Stimulated activated CD8-positive, alpha-beta memory T cell treated with anti-CD3 and anti-CD28 coated beads, Interleukin-7, amount 100 ng/mL, for 1 hour (primary cell): ENCODE measurements at places on chromosomes 11 and 22.

GRCh38 chr11:72432347-72433287 is 1.7 kb downstream of the CLPB start:
- DNase-seq: no peak

DNA sequence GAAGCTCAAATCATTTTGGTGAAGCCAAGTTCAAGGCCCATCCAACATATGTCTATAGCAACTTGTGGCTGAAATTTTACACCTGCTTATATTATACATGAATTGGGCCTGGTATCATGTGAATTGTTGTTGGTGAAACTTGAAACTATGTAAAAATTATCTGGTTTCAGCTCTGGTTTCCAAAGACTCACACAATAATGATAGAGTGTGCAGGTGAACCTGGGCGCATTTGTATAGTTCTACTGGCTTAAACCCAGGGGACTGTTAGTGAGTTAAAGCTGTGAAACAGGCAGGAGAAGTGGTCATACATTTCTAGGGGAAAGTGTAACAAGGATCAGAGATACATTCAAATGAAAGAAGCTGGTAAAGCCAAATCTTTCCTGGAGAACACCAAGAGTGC is 627.3 kb downstream of the METTL15 start:
- no peak for DNase-seq

GRCh38 chr11:78841456-78842060 is 266.9 kb upstream of the NARS2 start:
- DNase-seq: no peak

- no peak for DNase-seq
These were observed 9.0 kb upstream of the FTH1 start for GRCh38 chr11:61976420-61976800.

- DNase-seq: no peak
These were observed 30.3 kb downstream of the GNB1L start for GRCh38 chr22:19824212-19824925.

GRCh38 chr11:7571640-7572000 is 57.8 kb downstream of the PPFIBP2 start:
- no peak for DNase-seq

DNA sequence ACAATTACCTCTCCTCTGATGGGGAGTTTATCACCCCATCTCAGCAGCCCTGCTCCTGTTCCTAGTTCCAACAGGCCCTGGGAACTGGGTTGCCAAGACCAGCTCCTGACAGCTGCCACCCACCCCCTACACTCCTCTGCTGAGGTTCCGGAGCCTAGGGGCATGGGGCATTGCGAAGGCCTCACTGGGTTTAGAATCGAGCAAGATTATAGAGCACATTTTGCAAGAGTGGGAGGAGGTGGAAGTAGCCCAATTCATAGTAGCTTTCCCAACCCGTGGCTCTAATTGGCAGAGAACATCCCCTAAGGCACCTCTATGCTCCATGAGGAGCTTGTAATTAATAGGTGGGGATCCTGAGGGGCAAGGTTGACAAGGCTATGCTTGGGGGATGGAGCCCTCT is 23.0 kb downstream of the MYEOV start:
- DNase-seq: no peak

DNA sequence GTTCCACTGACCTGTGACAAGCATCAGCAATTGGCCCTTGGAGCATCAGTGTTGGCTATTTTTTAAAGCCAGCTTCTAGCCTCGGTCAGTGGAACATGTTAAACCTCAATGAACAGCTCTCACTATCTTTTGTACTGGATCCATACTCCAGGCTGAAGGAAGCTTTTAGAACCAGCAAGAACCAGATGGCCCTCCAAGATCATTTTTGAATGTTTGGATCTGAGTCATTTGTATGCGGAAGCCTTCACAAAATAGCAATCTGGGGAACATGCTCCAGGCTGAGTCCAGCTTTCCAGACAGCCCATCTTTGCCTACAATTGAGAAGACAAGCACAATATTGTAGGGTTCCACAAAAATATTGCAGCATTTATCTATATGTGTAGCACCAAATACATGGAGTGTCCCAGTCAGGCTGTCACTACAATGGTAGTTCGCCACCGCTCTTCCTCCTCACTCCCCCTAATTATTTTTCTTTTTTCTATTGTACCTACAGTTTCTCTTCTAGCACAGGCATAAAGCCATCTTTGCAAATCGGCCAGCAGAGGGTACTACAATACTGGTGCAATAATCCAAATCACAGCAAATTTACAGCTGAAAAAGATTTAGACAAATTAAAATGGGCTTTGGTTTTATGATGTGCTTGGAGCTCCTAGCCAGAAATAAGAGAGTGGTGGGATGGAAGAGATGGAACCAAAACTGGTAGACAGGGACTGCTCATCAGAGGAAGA is 177.4 kb upstream of the BLID start:
- no peak for DNase-seq

GRCh38 chr11:117563556-117563955 is 233.5 kb downstream of the DSCAML1 start:
- no peak for DNase-seq

DNA sequence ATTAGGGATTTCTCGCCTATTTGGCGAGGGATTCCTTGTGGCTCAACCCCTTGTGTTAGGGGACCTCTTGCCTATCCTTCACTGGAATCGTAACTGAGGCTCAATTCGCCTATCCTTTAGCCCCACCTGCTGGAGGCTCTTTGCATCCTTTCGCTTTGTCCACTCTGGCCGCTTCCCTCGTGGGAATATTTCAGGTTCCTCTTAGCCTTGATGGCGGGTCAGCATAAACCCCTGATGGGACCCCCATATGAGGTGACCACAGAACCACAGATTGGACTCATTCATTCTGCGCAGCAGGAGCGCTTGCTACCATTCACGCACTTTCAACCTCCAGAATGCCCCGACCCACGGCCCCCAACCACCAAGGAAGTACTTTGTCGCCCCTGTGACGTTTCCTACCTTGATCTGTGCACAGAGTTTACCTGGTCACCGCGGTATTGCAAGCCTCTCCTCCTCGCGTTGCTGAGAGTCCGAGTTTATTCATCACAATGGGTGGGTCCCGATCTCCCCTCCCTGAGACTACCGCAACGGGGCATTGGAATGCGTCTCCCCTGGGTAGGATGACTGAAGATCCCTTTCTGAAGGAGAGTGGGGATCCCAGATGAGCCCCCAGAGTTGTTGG is at the start of gene OR52N2:
OR52N2 (plus strand) TSS at position 425 of the 622 bp plus-strand sequence. CDS start 11,412 bp downstream, outside the sequence.
- DNase-seq: peak; percentile 39

DNA sequence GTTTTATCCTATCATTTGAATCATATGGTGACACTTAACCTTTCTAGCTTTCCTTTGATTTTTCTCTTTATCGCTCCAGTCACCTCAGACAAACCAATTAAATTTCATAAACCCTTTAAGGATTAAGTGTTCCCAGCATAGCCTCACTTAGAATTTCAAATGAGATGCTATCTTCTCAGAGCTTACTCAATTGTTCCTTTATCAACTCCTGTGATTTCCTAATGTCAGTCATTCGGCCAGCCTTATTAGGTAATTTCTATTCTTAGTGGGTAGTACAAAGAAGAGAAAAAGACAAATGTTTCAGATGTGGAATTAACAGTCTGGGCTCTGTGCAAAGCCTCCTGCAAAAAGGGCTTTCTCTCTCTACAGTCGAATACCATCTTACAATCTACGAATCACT is 77.1 kb upstream of the CCDC90B start:
- DNase-seq: no peak

DNA sequence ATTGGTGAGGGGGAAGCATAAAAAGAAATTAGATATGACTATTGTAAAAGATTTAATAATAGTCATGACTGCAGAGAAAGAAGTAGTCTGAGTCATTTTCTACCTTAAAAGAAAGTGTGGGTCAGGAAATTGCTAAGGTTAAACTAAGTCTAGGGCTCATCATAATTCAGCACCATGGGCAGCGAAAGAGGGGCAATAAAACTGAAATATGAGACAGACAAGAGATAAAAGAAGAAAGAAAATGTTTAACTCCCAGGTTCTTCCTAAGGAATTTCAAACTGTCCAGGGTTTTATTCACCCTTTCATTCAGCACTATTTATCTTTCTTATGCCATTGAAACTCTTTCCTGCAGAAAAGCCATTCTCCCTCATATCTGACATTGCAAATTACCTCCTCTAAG is 114.4 kb upstream of the API5 start:
- DNase-seq: no peak

- no peak for DNase-seq
These were observed 19.7 kb upstream of the KAT5 start for GRCh38 chr11:65692367-65692766.

GRCh38 chr11:73415854-73416615 is 39.8 kb downstream of the RELT start:
- DNase-seq: no peak

GRCh38 chr11:134386945-134387344 is 25.1 kb downstream of the B3GAT1 start:
- DNase-seq: no peak

GRCh38 chr22:25849522-25849921 is 107.5 kb downstream of the MYO18B start:
- no peak for DNase-seq

DNA sequence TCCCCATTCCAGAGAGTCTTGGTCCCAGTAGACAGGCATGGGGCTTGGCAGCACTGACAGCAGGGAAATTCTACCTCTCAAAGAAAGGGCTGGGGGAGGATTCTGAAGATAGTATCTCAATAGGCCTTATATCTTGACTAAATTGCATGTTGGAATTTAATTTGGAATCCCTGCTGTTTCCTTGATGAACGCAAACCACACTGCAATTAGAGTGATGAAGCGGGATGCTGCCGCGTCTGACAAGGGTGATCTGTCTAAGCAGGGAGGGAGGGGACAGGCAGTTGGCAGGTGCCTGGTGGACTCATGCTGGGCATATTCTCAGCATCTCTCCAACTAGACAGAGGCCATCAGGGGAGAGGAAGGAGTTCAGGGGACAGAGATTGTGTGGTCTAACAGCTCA is 48.4 kb downstream of the COMMD9 start:
- DNase-seq: no peak

GRCh38 chr11:849104-849824 is 6.6 kb downstream of the TSPAN4 start:
- DNase-seq: no peak

DNA sequence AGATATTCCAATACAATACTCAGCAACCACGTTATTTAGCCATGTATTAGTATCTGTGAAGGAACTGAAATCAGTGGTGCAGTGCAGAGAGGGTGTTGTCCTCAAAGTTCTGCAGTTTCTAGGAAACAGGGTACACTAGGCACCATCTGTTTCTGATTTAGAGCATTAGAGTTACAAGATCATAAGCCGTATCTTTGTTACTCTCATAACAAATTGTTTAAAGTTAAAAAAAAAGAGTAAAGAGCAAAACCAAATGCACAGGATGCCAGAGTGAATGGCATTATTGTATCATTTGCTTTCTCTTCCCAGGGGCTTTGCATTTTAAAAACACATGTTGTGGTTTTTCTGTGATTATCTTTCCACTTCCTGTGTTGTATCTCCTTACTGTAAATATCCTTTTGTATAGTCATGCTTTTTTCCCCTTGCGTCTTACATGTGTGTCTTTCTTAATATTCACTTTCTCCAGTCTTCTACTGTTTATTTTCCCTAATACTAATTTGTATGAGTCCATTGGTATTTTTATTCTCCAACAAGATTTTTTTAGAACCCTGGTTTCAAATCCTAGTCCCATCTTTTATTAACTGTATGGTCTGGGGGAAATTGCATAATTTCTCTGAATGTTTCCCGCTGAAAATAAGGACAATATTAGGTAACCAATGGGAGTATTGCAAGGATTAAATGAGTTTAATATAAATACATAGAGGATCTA is 15.2 kb upstream of the NUP160 start:
- no peak for DNase-seq

GRCh38 chr11:23206741-23207336 is 346.6 kb upstream of the CCDC179 start:
- DNase-seq: no peak

- no peak for DNase-seq
These were observed 31.5 kb downstream of the ARVCF start for GRCh38 chr22:19984851-19985811.

GRCh38 chr11:129605815-129606214 is 209.8 kb upstream of the TMEM45B start:
- no peak for DNase-seq

DNA sequence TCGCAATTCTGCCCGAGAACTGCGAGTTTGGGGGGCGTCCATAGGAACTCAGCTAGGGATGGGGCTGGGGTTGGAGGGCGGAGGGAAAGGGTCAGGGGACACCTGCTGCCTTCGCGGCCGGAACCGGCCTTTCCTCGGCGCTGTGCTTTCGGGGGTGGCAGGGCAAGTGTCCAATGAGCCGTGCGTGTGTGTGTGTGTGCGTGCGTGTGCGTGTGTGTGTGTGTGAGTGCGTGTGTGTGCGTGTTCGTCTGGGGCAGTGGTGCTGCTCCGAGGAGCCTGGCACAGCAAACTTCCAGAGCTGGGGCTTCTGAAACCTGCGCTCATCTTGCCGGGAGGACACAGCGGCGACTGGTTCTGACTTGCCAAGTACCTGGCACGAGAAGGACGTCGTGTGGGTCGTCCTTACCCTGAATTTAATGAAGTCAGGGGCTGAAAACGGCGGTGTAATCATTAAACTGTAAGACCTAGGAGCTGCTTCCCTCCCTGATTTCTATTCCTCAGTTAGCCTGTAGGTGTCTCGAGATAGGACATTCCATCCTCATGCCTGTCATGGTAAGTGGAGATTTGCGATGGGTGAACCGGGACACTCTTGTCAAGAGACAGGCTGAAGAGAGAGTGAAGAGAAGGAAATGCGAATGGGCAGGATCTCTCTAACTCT is 27.0 kb upstream of the AMOTL1 start:
- no peak for DNase-seq

- no peak for DNase-seq
These were observed 108.4 kb downstream of the MED15 start for GRCh38 chr22:20615533-20616450.

GRCh38 chr22:33741025-33741424 is 179.3 kb downstream of the LARGE1 start:
- no peak for DNase-seq

- DNase-seq: no peak
These were observed 958.7 kb upstream of the FAT3 start for GRCh38 chr11:91265946-91266345.

- DNase-seq: no peak
These were observed 18.6 kb downstream of the TUBGCP6 start for GRCh38 chr22:50226063-50226874.
